ENCODE measurements at places on chromosomes 5 and 9. TPM values are rescaled to one million over a fixed set of nuclear protein-coding genes. Genes with fewer than 3 reads are reported as not detected.

The TEX48 gene
- total RNA-seq, result not detected

The TMEM215 gene
- not detected for total RNA-seq

The LMAN2 gene
- total RNA-seq, result 332 TPM

The CARTPT gene
- total RNA-seq, result not detected

The MAN1B1 gene
- total RNA-seq, result 73.2 TPM

The KIAA0825 gene
- total RNA-seq, result 3.6 TPM

The DNAJB5 gene
- 17.6 TPM for total RNA-seq

The SLC6A3 gene
- total RNA-seq, result not detected

The BHMT2 gene
- total RNA-seq, result 4.5 TPM

The CCDC180 gene
- total RNA-seq, result 4.5 TPM

The GABRG2 gene
- total RNA-seq, result not detected

The OR1L6 gene
- not detected for total RNA-seq

The PAEP gene
- total RNA-seq, result not detected

The TEK gene
- 3.6 TPM for total RNA-seq

The APC gene
- total RNA-seq, result 80.6 TPM

The SLCO4C1 gene
- total RNA-seq, result under 0.01 TPM

The IFNA13 gene
- total RNA-seq, result not detected

The SLC25A2 gene
- 0.50 TPM for total RNA-seq

The MED27 gene
- total RNA-seq, result 12.1 TPM

The HAND1 gene
- not detected for total RNA-seq

The SPINK4 gene
- not detected for total RNA-seq

The ADGRD2 gene
- not detected for total RNA-seq

The SPATA6L gene
- 1.1 TPM for total RNA-seq

The ADRB2 gene
- 0.22 TPM for total RNA-seq

Data from uterine smooth muscle cell (primary cell).